ENCODE measurements at places on chromosomes 1 and 21.

DNA sequence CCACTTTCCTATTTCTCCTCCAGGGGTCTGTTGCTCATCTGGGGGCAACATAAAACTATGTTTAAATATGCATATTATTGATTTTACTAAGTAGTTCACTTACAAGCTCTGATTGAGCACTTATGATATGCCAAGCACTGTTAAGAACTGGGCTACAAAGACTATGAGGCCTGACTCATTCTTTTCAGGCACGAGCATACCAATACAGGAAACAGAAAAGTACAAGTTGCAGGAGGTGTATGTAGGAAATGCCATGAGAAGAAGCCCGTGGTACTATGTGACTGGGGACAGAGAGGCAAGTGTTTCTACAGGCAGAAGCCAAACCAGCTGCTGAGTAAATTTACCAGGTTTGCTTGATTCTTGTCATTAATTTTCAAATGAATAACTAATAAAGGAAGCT lies 120.4 kb upstream of the PTGFR start:
- peak; percentile 65 for DNase-seq

DNA sequence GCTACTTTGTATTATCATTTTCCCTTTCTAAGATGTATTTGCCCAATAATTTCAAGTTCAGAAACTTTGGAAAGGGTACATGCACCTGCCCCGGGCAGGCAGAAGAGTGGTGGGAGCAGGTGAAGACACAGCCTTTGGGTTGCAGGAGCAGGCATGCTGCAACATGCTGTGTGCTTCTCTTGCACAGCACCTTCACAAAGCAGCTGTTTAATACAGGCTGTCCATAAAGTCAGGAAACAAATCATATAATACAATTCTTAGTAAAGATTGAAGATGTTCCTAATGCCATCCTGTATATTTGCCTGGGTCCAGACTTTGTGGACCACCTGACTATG lies 182.9 kb downstream of the ZNF281 start:
- no peak for DNase-seq

GRCh38 chr1:167369933-167370332 lies 148.4 kb downstream of the CD247 start:
- no peak for DNase-seq

- no peak for DNase-seq
Measured at GRCh38 chr1:117416546-117417125, 49.4 kb downstream of the MAN1A2 start.

GRCh38 chr1:202798792-202799331 lies 9.4 kb downstream of the KDM5B start:
- DNase-seq: no peak

DNA sequence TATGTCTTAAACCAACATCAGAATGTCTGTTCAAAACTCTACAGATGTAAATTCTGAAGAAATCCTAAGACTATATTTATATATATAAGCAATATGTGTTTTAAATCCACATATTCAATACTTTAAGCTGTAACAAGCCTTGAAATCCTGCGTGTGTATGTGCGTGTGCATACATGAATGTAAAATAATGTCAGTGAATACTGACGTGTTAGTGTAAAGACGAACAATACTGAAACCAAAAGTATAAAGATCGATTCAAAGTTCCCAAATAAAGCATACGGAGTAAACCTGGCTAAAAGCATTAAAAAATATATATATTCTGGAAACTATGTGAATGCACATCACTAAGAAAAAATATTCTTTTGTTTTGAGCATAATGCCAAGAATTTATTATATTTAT lies 668.6 kb upstream of the NCAM2 start:
- DNase-seq: no peak

DNA sequence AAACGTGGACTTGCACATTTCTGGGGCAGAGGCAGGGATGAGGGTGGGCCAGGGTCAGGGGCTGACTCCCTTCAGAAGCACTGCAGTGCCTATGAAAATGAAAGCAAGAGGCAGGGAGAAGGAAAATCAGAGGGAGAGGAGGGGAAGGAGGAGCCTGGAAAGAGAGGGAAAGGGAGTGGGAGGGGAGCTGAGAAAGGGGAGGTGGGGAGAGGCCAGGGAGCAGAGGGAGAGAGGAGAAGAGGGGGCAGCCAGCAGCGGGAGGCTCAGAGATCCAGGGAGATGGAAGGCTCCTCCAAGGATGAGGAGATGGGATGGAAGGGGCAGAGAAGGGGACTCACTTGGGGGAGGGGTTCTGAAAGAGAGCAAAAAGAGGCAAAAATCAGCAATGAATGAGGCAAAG lies 96.3 kb upstream of the KLHDC7A start:
- no peak for DNase-seq

- DNase-seq: no peak
Measured at GRCh38 chr1:38474738-38475623, 384.6 kb downstream of the RRAGC start.

DNA sequence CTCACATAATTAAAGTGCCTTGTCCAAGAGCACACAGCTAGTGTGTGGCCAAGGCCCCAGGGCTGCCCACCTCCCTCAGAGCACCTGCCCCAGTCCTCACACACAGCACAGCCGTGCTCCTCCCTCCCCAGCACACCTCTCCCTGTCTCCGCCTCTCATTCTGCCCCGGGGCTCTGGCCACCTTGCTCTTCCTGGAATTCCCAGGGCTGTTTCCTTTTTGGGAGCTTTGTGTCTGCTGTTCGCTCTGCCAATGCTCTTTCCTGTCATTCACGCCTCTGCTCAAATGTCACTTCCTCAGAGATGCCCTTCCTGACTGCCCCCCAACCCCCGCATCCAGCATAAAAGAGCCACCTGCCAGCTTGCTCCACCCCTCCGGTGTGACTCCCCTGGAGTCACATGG lies 13.3 kb downstream of the SLC6A17 start:
- no peak for DNase-seq

DNA sequence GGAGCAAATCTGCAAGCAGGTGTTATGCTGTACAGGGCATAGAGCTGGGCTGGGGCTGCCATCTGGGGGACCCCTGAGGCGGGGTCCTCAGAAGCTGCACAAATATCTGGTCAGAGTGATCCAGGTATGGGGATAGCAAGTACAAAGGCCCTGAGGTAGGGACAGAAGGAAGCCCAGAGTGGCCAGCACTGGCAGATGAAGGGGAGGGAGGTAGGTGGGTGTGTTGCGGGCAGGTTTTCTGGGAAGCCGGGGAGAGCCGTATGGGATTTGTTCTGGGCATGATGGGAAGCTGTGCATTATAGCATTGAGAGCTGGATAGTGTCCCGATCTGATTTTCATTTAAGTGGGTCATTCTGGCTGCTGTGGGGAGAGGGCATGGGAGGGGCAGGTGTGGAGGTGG lies 102.7 kb downstream of the ARHGEF10L start:
- no peak for DNase-seq

GRCh38 chr21:46156678-46157077 lies 1.3 kb upstream of the FTCD start:
- DNase-seq: no peak

GRCh38 chr1:239814306-239814881 lies 277.3 kb upstream of the FMN2 start:
- DNase-seq: peak; percentile 57

DNA sequence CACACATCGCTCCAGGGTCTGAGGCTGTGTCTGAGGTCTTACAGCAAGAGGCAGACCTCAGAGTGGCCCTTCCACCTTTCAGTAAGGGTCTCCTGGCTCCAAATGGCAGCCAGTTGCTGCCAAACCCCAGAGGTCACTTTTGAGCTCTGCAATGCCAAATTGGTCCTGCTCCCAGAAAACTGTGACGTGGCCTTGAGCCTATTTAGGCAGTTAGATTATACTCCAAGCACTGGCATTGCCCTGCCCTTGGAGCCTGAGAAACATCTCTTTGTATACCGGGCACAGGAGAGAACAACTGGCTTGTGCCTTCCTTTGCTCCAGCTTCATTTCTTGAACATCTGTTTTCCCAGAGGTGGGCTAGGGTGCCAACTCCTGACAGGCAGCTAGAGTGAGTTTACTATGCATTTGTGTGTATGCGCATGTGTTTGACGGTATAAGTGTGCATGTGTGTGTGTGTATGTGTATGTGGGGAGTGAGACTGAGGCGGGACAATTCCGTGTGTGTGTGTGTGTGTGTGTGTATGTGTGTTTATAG lies 134.5 kb downstream of the IER5 start:
- DNase-seq: no peak

DNA sequence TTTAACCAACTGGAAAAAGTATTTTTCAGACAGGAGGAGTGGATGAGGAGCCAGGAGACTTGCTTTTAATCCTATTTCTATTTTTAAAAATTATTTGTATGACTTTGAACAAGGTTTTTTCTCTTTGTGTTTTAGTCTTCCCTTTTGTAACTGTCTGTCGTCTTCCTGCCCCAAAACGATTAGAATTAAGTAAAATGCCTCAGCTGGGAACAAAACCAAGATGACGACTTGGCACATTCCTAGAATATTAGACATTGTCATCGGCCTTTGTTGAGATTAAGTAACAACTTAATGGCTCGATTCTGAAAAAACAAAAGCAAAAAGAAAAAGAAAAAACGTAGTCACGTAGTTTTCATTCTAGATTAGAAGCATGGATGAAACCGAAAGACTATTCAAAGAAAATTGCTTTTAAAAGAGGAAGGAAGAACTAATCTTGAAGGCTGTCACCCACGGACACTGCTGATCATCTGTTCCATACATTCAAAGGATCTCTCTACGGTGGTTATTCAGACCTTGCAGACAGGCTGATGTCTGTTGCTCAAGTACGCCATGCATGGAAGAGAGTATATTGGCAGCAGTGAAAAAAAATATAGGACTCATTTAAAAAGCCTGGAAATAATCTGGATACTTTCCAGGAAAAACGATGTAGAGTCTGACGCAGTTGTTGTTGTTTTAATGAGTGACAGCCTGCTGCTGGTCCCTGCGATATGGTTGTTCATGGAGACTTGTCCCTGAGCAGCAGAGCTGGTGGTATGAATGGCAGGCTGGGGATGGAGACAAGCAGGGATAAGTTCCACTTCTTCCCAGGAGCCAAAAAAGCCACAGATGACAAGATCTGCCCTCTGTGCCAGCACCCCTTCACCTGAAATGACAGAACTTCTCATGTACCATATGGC lies 16.8 kb downstream of the GNG4 start:
- DNase-seq: peak; percentile 84

GRCh38 chr1:19668888-19669287 lies 4.2 kb downstream of the HTR6 start:
- DNase-seq: peak; percentile 55

Data from EH (cell line).